ENCODE measurements at places on chromosomes 6 and 20.

DNA sequence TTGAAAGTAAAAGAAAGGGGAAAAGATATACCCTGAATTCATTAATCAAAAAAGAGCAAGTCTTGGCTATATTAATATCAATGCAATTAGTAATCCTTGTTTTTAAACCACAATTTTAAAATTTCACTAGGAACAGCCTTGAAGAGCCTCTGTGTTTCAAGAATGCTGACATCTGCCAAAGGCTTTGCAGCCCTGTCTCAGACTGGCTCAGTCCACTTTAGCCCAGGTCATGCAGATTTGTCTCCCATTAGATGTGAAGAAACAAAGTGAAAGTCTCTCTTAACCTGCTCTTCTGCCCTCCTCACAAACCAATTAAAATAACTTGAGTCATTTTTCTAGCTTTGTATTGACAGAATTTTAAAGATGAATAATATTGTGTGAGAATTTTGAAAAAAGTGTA, 102.7 kb upstream of the CARMIL1 start:
- DNase-seq = no peak

DNA sequence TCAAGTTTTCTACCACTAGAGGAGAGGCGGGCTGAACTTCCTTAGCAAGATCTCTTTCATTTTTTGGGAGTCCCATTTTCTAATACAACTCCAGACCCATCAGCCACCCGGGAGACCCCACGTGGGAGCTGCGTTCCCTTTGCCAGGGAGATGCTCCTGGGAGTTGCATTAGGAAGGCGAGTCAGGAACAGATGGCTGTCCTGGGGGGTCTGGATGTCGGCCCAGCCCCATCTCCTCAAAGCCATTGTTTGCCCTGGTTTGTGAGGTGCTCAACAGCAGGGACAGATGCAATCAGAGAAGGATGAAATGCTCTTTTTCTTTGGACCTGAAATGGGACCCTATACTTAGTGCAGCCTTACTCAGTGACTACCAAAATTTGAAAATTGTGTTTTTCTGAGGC, 39.4 kb downstream of the CARMIL1 start:
- no peak for DNase-seq

DNA sequence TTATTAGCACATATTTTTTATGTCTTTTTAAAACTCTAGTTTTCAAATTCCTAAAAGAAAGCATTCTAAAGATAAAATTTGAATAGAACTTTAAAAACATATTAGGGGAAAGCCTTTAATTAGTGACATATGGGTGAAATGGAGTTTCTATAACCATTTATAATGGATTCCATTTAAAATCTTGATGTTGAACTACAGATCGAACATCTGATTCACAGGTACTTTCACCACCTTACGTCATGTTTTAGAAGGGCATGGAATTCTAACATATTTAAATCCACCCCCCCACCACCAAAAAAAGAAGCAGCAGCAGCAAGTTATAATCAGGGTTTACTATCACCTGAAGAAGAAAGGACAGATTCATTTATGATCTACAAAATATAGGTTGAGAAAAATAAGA, 298.4 kb downstream of the SMOC2 start:
- DNase-seq = no peak

- DNase-seq = no peak
These were observed 916 bp downstream of the SOX18 start for GRCh38 chr20:64048402-64049044.
